ENCODE measurements at places on chromosomes 13 and 19.

DNA sequence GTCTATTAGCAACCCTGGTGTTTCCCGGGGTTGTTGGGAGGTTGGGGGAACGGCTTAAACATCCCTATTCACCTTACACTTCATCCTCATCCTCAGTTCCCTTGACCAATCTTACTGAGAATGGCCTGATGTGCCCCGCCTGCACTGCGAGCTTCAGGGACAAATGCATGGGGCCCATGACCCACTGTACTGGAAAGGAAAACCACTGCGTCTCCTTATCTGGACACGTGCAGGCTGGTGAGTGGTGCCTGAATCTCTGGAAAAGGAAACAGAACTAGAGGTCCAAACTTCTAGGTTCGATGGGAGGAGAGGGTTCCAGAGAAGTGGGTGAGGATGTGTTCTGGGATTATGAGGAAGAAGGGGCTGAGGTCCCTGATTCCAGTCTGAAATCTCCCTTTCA lies 5.9 kb downstream of the PINLYP start:
- DNase-seq = no peak

DNA sequence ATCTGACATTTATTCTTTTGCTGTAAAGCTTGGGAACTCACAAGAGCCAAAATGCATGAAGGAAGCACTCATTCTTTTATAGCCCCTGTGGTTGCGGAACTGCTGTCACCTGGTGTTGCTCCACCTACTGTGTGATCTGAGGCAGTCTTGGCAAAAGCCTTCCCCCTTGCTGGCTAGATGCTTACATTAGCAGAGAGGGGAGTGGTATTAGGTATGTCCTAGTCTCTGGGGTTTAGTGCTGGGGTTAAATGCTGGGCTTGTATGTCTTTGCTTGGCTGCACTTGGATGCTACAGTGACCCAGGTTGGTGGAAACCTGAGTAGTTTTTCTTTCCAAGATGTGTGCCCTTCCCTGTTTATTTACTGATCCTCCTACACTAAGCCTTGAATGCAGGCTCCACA lies 99.3 kb downstream of the WDFY2 start:
- DNase-seq = no peak

DNA sequence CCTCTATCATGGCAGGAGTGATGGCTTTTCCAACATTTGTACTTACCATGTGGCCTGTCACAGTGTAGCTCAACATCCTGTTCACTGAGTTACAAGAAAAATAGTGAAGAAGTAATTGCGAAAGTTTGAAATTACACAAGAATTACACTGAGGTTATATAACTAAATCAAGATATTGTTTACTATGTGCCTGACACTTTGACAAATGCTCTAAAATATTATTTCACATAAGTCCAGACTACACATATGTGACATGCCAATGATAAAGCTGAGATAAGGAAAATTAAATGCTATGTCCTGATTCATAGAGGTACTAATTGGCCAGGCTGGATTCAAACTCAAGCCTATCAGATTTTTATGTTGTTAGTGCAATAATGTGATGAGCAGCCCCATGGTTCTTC lies 451.7 kb downstream of the PCDH9 start:
- DNase-seq = no peak

DNA sequence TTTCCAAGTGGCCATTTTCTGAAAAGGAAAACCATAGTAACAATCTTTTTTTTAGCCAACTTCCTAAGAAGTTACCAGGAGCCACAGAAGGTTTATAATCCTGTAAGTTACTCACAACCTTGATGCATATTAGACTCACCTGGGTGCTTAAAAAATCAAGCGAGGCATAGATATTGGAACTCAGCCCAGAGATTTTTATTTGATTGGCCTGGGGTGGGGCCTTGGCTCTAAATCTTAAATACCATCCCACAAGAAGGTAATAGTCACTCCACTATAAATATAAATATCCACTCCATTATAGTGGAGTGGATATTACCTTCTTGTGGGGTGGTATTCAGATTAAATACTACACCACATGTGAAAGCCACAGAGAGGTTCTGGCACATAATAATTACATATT lies 429.6 kb downstream of the RFC3 start:
- no peak for DNase-seq

GRCh38 chr19:42601811-42602443 lies 7.2 kb upstream of the CEACAM8 start:
- DNase-seq = no peak

DNA sequence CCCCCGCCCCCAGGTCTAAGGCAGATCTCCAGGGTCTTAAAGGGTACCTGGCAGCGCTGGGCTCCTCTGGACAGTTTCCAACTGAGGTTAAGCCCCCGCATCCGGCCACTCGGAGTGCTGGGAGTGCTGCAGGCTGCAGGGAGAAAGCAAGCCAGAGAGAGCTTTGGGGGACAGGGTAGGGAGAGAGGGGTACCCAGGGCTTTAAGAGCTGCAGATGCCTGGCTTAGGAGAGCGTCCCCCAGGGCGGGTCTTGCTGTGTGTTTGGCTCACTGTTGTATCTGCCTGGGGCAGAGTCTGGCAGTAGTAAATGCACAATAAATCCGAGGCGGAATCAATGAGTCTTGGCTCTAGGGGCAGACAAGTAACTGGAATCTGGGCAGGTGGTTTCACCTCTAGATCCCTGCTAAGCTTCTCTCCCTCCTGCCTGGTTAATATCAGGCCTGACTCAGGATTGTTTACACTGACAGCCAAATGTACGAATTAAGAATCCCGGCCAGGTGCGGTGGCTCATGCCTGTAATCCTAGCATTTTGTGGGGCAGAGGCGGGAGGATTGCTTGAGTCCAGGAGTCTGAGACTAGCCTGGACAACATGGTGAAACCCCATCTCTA lies 798 bp upstream of the COX6B2 start:
- no peak for DNase-seq

GRCh38 chr13:59230484-59231264 lies 933.1 kb downstream of the DIAPH3 start:
- DNase-seq = no peak

DNA sequence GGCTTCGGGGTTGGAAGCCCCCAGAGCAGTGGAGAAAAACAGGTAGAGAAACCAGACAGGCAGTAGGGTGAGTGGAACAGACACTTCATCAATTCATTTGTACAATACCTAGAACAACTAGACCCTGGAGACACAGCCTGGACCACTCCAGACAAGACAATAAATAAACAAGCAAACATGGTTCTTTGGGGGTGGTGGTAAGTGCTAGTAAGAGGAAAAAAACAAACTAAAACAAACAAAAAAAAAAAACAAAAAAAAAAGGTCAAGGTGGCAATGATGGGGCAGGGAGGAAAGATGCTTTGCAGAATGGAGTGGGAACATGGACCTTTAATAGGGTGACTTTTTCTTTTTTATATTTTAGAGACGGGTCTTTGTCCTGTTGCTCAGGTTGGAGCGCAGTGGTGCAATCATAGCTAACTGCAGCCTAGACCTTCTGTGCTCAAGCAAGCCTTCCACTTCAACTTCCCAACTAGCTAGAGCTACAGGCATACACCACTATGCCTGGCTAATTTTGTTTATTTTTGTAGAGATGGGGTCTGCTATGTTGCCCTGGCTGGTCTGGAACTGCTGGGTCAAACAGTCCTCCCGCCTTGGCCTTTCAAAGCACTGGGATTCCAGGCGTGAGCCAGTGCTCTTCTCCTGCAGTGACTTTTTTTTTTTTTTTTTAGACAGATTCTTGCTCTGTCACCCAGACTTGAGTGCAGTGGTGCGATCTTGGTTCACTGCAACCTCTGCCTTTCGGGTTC lies 3.1 kb downstream of the JUNB start:
- no peak for DNase-seq

All from cortex of kidney (tissue), 1 donor.